NCI-H2081 (cell line): ENCODE measurements at places on chromosomes 4 and X.

DNA sequence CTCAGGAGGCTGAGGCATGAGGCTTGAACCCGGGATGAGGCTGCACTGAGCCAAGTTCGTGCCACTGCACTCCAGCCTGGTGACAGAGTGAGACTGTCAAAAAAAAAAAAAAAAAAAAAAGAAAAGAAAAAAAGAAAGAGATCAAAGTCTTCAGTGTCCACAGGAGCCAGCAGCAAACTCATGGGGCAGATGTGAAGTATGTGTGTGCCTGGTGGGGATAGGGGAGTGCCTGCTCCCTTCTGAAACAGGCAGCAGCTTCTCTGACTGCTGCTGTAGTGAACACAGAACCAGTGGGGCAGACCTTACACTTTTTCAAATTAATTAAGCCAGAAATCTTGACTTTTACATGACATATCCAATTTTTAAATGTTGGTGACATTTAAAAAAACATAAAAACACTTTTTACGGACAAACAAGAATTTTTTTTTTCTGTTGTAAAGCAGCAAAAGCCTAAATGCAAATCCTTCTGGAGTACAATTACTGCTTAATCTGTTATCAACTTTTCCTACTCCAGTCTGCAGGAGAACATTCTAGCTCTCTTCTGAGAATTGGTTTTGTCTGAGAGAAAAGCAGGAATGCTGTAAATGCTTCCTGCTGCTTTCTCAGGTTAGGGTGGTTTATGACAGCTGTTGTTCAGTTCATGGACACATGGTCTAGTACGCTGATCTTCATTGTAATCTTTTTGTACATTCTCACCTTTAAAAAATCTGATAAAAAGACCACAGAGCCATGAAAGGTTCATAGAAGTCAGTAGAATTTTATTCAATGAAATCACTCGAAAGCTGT, 311.1 kb downstream of the CAMK2D start:
- DNase-seq, result no peak

DNA sequence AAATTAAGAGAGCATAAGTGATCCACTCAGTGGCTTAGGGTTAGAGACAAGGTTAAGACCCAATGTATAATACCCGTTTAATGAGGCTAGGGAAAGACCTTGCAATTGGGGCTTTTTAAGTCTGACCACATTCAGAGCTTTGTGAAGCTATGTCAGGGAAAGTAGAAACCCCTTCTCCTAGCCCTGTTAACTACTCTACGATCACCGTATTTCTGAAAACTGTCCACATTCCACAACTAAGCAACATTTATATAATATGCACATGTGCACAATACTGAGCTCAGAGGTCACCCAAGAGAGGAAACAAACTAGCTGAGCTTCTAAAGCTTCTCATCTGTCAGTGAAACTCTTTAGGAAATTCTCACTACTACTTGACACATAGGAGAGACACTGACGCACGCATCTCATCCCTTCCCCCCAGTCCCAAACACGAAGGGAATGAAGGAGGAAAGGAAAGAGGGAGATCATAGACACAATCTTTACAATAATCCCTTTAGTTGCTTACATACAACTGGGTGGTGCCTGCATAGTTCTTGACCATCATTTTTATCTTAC, 56.2 kb downstream of the METTL14 start:
- no peak for DNase-seq

DNA sequence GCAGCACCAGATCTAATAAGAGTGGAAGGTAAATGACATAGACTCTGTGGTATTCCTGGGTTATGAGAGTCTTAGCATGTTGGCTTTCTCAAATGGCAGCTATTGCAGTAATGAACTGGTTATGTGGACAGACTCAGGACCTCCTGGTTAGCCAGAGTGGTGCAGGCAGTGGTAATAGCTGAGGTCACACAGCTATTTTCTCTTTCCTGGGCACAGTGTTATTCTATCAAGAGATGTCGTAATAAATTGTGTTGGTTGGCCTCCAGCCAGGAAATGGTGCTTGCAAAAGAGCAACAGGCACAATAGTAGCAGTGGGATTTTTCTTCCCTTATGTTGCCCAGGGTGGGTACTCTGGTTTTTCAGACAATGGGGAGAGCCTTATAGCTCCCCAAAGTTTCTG, 279.2 kb upstream of the FGF16 start:
- no peak for DNase-seq

DNA sequence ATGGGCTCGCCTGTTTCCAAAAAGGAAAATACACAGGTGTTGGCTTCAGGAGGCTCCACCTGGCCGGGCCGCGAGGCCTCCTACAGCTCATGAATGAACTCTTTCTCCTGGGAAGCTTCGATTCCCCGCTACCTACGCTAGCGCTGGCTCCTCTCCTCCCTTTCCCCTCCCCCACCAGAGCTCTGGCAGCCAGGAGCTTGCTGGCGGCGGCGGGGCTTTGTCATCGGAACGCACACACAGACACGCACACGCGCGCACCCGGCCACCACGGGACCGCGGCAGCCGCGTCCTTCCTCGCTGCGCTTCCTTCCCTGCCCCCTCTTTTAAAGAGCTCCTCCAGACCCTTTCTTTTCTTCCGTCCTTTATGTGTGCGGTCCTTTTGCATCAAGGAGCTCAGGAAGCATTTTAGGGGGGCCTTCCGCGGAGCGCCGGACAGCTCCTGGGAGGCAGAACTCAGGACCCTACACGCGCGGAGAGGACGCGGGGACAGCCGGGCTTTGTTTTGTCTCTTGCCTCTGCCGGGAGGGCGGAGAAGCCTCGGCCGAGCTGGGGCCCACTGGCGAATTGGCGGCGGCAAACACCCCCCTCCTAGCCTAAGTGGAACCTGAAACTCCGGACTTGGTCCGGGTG, 70.2 kb upstream of the BCOR start:
- DNase-seq, result peak; percentile 76

- no peak for DNase-seq
Observed at GRCh38 chrX:39788521-39788920, 309.2 kb downstream of the BCOR start.

DNA sequence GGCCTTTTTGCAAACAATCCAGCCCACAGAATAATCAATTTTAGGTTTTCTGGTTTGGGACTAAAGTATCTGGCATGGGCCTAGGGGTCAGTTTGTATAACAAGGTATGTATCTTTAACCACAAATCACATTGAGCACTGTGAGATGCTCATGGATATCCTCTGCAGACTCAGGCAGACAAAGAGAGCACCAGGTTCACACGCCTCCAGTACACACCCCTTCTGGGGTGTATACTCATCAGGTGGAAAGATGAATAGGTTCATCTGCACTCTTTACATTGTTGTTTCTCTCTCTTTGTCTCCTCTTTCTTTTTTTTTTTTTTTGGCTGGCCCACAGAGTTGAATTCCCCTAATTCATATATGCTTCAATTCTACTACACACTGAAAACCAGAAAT, 21.1 kb downstream of the TEC start:
- DNase-seq, result no peak

DNA sequence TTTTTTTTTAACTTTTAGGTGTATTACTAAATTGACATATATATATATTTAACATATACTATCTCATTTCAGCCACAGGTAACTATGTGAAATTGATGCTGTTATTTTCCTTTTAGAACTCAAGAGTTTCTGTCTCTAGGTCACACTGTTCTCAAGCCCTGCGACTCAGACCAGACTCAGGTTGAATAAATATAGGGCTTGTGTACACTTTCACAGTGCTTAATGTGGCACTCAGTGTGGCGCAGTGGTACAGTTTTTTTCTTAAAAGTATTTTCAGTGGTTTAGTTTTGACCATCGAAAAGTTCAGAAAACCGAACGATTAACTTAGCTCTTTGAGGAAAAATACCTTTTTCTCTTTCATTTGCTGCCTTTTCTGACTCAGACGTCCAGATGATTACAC, 24.7 kb downstream of the PACRGL start:
- no peak for DNase-seq

DNA sequence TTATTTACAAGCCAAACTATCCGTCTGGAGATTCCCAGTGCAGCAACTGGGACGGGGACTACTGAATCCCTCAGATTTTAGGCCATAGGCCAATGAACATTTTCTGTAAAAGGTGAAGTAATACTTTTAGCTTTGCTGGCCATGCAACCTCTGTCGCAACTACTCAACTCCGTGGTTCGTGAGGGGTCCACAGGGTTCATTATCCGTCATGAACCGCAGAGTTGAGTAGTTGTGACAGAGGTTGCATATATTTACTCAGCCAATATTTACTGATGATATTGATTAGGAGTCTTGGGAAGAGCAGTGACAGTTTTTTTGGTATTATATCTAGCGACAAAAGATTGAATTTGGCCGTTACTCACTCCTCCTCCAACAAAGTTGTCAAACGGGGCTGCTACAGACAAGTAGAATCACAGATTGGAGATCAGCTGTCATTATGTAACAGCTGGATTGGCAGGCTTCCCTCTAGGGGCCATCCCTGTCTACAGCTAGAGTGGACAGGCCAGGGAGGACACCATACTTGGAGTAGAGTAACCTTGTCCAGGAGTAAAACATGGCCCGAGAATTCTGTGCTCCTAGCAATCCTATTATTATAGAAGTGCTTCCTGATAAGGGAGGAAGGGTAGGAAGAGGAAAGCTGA, 37.2 kb upstream of the CD38 start:
- DNase-seq, result no peak

DNA sequence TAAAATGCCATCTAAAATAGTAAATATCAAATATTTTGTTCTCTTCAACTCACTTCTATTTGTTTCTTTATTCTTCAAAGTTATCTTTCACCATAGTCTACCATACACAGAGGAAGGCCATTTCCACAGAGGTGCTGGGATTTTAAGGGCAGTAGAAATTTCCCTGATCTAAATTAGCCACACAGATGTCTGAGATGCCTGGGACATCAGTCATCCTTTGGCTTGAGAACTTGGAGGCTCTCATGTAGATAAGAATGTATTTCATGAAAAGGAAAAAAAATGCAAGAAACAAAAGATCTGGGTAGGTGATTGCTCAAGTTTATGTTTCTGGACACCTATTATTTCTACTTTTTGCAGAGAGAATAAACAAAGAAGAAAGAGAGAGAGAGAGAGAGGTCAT, 1008.2 kb downstream of the NLGN4X start:
- no peak for DNase-seq

- no peak for DNase-seq
Observed at GRCh38 chr4:53314252-53314651, 51.6 kb downstream of the SCFD2 start.

- DNase-seq, result no peak
Observed at GRCh38 chr4:145230726-145231125, 50.3 kb upstream of the OTUD4 start.

DNA sequence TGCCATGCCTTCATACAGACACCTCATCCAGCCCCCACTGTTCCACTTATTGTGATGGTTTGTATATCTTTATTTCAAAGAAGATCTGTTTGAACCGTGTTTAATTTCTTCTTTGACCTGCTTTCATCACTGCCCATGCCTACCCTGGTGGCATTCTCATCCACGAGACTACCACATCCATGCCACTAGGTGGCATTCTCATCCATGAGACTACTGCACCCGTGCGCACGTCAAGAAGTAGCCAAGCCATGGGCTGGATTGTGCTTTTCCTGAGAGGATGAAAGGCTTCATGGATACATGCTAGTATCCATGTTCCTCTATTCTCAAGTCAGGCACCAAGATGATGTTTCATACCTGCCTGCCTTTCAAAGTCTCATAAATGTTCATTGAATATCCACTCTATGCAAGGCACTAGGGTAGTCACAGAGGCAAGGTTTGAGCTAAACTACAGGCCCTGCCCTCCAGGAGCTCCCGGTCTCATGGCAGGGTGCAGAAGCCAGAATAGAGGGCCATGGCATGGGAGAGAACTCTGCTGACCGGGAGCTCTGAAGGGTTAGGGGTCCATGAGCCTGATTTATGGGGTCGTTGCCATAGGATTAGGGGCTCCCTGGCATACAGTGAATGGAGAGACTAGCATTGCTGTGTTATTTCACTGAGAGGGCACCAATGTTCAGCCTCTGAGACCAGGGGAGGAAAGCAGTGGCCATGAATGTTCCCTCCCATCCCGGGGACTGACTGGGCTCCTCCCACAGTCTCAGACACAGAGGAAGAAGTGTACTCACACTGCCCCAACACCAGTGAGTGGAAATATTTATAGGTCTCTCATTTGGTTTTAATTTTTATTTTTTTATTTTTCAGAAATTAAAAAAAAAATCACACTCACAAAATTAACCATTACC, 24.8 kb upstream of the EOLA2 start:
- DNase-seq, result no peak
